Activated T-cell treated with anti-CD3 and anti-CD28 coated beads, Interleukin-2, amount 50 U/mL, for 24 hours (primary cell): ENCODE measurements at places on chromosomes 4 and X.

DNA sequence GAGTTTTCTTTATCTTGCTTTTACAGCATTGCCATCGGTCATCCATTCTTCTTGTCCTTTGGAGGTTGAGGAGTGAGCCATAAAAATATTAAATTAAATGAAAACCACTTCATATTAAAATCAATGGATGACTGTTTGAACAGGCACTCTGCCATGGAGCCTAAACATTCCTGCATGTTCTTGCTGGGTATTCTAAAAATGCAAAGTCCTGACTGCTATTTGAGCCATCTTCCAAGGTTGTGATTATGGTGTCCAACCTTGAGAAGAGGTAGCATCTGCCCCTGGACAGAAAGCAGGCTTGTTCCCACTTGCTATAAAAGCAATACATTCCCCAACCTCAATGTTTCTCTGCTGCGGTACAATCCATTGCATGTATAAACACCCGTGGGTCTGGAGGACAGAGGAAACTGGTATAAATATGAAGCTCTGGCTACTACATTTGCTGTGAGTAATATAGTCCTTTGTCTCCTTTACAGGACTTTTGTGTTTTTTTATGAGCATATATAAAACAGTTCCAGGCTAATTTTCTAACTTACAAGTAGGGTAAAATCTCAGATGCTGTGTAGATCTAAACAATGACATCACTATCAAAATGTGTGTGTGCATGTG is 70.9 kb upstream of the FAT4 start:
- DNase-seq, result no peak

- peak; percentile 40 for DNase-seq
Observed at GRCh38 chrX:13646154-13646549, 6.8 kb upstream of the TCEANC start.

DNA sequence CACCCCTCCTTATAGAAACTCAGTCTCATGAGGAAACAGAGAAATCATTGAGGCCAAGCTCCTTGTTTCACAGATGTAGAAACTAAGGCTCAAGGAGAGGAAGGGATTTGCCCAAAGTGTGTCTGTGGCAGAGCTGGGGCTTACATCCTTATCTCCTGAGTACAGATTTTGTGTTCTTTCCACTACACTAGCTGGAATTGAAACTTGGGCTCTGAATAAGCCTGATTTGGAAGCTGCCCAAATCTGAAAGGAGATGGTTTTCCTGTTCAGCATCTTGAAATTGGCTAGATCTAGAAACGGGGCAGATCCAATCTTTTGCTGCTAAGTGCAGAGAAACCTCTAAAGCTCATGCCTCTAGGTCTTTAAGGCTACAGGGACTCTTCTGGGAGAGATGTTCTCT is 24.3 kb downstream of the AWAT2 start:
- DNase-seq, result no peak

GRCh38 chr4:8259743-8260430 is 9.7 kb upstream of the HTRA3 start:
- DNase-seq, result no peak

DNA sequence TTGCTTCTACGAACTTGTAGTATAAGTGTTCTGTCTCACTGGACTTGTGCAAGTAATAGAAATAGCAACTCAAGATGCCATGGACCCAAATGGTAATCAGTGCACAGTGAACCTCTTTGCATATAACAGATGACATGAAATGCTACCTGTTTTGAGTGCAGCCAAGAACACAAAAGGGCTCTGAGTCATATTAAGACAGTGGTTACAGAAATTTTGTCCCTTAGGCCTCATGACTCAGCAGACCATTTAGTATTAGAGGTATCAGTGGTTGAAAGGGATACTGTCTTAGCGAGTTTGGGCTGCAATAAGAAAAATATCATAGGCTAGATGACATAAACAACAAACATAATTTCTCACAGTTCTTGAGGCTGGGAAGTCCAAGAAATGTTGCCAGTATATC is 502.9 kb upstream of the PCDH10 start:
- no peak for DNase-seq

DNA sequence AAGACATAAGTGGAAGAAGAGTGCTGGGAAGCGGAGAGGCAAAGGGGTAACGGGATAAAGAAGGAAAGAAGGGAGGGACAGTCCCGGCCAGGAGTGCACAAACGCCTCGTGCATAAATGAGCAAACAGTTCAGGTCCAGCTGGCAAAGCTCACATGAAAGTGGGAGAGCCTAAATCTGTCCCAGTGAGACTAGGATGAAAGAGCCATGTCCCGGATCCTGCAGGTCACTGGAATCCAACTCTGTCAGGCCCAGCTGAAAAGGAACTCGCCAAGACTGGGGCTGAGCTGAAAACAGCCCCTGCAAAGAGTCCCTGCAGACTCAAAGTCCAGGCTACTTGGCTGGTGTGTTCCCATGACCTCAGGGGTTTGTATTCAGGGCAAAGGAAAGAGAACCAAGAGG is 38.0 kb upstream of the CRMP1 start:
- no peak for DNase-seq

- no peak for DNase-seq
Observed at GRCh38 chr4:122879001-122879400, 43.4 kb downstream of the NUDT6 start.

DNA sequence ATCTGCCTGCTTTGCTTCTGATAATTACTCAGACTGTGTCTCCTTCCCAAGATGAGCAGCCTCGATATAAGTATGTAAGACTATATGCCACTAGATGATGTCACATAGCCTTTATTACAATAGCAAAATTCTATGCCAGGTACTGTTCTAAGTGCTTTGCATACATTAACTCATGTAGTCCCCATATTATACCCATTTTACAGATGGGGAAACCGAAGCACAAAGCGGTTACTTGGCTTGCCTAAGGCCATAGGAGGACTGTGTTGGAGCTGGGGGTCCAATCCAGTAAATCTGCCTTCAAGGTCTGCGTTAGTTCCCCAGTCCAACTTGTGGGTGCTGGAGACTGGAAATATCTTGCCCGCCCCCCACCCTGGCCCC is 826 bp upstream of the SCML1 start:
- no peak for DNase-seq

DNA sequence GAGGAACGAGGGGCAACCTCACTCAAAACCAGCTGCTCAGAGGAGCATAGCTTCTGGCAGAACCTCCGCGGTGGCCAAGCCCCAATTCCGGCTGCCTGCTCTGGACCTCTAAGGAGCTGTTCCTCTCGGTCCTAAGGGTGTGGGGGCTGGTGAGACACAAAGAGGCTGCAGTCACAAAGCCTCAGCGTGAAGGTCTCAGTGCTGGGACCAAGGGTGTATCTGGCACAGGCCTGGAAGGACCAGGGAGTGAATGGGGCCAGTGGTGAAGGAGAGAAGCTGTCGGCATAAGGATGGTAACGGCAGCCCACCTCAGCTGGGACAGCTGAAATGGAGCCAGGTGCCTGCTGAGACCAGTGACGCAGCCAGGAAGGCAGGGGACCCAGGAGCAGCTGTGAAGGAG is 5.3 kb downstream of the PDE6B start:
- no peak for DNase-seq
